ENCODE measurements at places on chromosomes 7 and 10.

DNA sequence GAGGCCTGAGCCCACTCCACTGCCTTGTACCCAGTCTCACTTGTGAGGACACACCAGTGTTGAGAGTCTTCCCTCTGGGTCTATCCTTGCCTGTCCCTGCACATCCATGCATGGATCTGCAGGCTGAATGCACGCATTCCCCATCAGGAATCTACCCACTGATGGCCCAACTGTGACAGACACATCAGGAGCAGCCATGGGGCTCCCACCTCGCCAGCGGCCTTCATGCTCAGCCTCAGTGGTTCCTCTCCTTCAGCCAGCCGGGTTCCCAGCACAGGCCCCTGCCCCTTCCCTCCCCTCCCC is 21.3 kb downstream of the ANTXRL start:
- H3K4me1 ChIP-seq = no peaks in the 10 kb centered on the region
- no peak overlapping the region for H3K27ac ChIP-seq
- no peak for DNase-seq
- H3K4me3 ChIP-seq = no peak overlapping the region
- peaks cover 6% of the 10 kb centered on the region for H3K27me3 ChIP-seq

DNA sequence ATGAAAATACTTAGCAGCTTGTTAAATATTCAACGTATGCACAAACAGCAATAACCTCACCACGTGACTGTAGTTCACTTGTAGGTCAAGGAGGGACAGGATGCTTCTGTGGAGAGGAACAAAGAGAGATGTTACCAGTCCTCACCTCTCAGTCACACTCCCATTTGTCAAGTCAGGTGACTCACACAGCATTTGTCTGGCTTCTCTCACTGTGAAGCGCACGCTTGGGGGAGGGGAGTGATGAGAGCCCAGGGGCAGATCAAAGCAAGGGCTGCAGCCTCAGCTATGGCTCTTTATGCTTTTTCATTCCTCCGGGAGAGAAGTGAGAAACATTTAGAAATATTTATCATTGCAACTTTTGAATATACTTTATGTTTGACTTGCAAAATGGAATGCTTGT is 2.9 kb upstream of the RBM20 start:
- H3K27me3 ChIP-seq = peaks cover 11% of the 10 kb centered on the region
- no peak overlapping the region for H3K27ac ChIP-seq
- H3K4me3 ChIP-seq = no peak overlapping the region
- H3K36me3 ChIP-seq = peaks cover 2% of the 10 kb centered on the region

- H3K27me3 ChIP-seq = peaks cover 2% of the 10 kb centered on the region
- no peak for DNase-seq
- no peak overlapping the region for H3K4me3 ChIP-seq
- H3K27ac ChIP-seq = no peak overlapping the region
- peaks cover 4% of the 10 kb centered on the region for H3K4me1 ChIP-seq
Observed at GRCh38 chr10:117398029-117398428, 22.8 kb upstream of the PDZD8 start.

- H3K4me1 ChIP-seq = peaks cover 7% of the 10 kb centered on the region
- no peak overlapping the region for H3K27ac ChIP-seq
- DNase-seq = no peak
- peaks cover 1% of the 10 kb centered on the region for H3K27me3 ChIP-seq
- H3K36me3 ChIP-seq = peaks cover 4% of the 10 kb centered on the region
- no peak overlapping the region for H3K4me3 ChIP-seq
Observed at GRCh38 chr7:121397361-121397760, 1.3 kb upstream of the FAM3C start.

DNA sequence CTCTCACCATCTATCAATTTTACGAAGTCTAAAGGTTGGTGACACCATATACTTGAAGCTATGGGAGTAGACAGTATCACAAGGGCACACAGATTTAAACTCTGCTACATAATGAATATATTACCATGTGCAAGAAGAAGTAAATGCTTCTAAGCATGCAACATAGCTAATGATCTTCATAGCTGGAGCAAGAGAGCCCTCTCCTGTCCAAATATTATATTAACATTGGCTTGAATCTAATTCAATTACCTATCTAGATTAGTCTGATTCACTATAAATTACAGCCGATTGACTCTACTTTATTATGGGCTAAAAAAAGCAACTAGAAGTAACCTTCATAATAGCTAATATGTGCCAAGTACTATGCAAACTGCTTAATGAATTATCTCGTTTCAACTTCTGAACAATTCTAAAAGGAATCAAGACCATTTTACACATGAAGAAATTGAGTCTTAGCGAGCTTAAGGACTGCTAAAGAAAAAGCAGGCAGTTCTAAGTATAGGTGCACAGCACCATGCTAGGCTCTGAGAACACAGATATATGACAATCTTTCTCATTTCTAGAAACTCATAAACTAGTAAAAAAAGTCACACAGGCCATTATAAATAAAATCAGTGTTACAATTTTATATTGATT is 21.9 kb downstream of the FRA10AC1 start:
- no peak overlapping the region for H3K27ac ChIP-seq
- H3K36me3 ChIP-seq = no peaks in the 10 kb centered on the region
- no peak overlapping the region for H3K4me3 ChIP-seq
- H3K4me1 ChIP-seq = peaks cover 9% of the 10 kb centered on the region

GRCh38 chr7:140680886-140681285 is 8.1 kb downstream of the ADCK2 start:
- H3K27me3 ChIP-seq = peaks cover 8% of the 10 kb centered on the region
- H3K27ac ChIP-seq = peak overlapping the region; percentile 41
- peak overlapping the region; percentile 9 for H3K4me3 ChIP-seq
- H3K4me1 ChIP-seq = peaks cover 38% of the 10 kb centered on the region

DNA sequence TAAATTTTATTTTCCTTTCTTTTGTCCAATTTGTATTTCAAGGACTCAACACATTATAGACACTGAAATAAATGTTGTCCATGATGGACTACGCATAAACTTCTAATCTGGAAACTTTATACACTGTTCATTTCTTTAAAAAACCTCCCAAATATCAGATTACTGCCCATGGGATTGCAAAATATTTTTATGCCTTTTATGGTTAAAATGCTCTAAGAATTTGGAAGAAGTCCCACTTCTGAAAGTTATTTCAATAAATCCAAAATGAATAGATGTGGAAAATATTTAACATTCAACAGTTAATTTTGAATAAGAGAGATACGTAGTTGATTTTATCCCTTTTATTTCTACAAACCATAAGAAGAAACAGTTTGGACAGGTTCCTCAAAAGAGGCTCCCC is 46.1 kb downstream of the CABCOCO1 start:
- no peaks in the 10 kb centered on the region for H3K4me1 ChIP-seq
- H3K36me3 ChIP-seq = no peaks in the 10 kb centered on the region
- no peak overlapping the region for H3K27ac ChIP-seq
- H3K27me3 ChIP-seq = no peaks in the 10 kb centered on the region

GRCh38 chr10:131641231-131641630 is 259.6 kb upstream of the PPP2R2D start:
- no peak for DNase-seq
- no peak overlapping the region for H3K27ac ChIP-seq
- peaks cover 5% of the 10 kb centered on the region for H3K4me1 ChIP-seq
- no peak overlapping the region for H3K4me3 ChIP-seq

DNA sequence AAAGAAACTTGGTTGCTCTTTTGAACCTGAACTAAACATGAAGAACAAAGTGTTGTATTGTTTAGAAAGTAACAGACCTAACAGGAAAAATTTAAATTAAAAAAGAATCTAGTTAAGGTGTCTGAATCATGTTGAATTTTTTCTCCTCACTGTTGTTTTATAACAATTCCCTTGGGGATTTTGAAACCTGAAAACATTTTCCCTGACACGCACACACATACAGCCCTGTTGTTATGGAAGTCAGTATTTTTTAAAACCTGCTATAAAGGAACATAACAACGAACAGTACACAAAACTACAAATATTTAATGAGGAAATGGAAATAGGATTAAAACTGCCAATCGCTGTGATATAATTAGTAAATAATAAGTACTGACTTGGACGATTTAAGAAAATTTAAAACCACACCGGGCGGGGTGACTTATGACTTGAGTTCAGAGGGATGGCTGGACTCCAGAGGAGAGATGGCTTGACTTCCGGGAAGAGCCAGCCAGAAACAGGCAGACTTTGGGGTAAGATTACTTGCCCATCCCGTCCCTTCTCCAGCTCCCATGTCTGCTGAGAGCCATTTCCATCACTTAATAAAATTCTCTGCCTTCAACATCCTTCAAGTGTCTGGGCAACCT is 16.2 kb upstream of the SPOCK2 start:
- DNase-seq = no peak
- no peak overlapping the region for H3K27ac ChIP-seq
- H3K4me3 ChIP-seq = no peak overlapping the region
- H3K4me1 ChIP-seq = no peaks in the 10 kb centered on the region
- H3K27me3 ChIP-seq = peaks cover 2% of the 10 kb centered on the region
- H3K36me3 ChIP-seq = peaks cover 14% of the 10 kb centered on the region

GRCh38 chr7:20301311-20301939 is 29.3 kb upstream of the ITGB8 start:
- no peak overlapping the region for H3K4me3 ChIP-seq
- peaks cover 7% of the 10 kb centered on the region for H3K4me1 ChIP-seq
- no peaks in the 10 kb centered on the region for H3K27me3 ChIP-seq
- no peaks in the 10 kb centered on the region for H3K36me3 ChIP-seq

DNA sequence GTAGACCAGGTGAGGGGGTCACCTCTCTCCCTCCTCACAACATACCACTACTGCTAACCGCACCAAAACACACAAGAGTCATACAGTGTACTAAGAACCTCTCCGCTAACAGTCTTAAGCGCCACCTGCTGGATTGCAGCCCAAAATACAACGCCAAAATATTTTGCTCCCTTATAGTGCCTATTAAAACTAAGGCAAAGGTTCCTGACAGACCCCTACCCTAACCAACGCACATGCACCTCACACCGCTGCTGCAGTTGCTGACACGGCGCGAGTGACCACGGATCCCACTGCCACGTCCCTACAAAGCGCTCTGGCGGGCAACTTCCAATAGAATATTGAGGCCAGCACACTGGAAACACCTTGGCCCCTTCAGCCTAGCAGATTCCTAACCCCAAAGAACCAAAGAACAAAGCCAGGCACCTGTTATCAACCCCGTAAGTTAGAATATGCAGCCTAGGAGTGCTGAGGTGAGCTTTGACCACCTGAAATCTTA is 563.6 kb upstream of the SEMA3D start:
- no peaks in the 10 kb centered on the region for H3K27me3 ChIP-seq
- no peak overlapping the region for H3K4me3 ChIP-seq
- H3K4me1 ChIP-seq = no peaks in the 10 kb centered on the region
- DNase-seq = peak; percentile 67
- H3K36me3 ChIP-seq = peaks cover 5% of the 10 kb centered on the region

- H3K36me3 ChIP-seq = peaks cover 18% of the 10 kb centered on the region
- peaks cover 46% of the 10 kb centered on the region for H3K4me1 ChIP-seq
- DNase-seq = no peak
Observed at GRCh38 chr7:22438994-22439393, 61.0 kb downstream of the STEAP1B start.

DNA sequence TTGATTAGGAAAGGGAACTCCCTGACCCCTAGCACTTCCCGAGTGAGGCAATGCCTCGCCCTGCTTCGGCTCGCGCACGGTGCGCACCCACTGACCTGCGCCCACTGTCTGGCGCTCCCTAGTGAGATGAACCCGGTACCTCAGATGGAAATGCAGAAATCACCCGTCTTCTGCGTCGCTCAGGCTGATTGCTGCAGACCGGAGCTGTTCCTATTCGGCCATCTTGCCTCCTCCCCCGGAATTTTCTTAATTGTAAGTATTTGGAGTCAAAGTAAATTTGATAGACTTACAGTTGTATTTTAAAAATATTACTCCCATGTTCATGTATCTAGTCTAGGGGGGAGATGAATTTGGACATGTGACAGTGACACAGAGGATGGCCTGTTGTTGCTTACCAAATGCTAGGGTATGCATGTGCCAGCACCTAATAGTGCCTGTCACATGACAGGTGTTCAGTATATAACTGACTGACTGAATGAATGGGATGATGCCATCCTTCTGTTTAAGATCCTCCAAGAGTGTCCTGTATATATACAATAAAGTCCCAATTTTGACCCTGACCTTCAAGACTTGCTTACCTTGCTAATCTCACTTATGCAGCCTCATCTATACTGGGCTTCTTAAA is 42.0 kb upstream of the ICA1 start:
- no peaks in the 10 kb centered on the region for H3K36me3 ChIP-seq
- no peaks in the 10 kb centered on the region for H3K27me3 ChIP-seq
- DNase-seq = no peak
- no peaks in the 10 kb centered on the region for H3K4me1 ChIP-seq
- no peak overlapping the region for H3K27ac ChIP-seq
- no peak overlapping the region for H3K4me3 ChIP-seq

DNA sequence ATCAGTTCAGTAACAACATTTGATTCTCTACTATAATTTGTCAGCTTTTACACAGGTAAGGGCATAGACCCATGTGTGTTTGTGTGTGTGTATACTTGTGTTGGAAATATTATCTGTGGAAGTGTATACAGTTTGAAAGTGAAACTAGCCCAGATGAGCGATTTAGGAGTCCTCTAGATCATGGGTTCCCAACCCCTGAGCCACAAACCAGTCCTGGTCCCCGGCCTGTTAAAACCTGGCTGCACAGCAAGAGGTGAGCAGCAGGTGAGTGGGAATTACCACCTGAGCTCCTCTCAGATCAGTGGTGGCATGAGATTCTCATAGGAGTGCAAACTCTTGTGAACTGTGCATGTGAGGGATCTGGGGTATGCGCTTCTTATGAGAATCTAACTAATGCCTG is 1221.5 kb upstream of the SORCS1 start:
- H3K4me1 ChIP-seq = no peaks in the 10 kb centered on the region
- H3K36me3 ChIP-seq = no peaks in the 10 kb centered on the region
- no peak overlapping the region for H3K27ac ChIP-seq
- no peak overlapping the region for H3K4me3 ChIP-seq

DNA sequence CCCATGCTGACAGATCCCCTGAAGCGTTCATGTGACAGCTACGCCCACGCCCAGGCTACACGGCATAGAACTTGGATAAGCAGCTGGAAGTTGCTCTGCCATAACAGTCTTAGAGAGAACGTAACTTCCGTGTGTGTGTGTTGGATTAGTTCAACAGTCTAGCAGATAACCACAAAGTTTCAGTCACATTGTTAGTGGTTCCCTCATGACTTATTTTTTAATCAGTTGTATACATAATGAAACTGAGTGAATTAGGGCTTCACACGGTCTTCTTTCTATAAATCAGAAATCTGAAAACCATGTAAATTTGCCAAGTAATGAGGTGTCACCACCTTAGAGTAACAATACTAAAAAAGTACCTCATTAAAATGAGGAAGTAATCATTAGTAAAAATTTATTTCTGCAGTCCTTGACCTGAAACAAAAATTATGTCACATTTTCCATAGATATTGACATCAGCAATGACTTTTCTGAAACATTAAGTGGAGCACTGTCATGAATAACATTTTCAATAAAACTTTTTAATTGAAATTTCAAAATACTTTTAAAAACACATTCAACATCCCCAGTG is 21.7 kb upstream of the MACC1 start:
- peaks cover 11% of the 10 kb centered on the region for H3K4me1 ChIP-seq
- no peaks in the 10 kb centered on the region for H3K36me3 ChIP-seq
- no peak for DNase-seq
- H3K27ac ChIP-seq = no peak overlapping the region
- no peaks in the 10 kb centered on the region for H3K27me3 ChIP-seq

GRCh38 chr7:128959296-128959695 is 21.6 kb downstream of the IRF5 start:
- H3K4me3 ChIP-seq = no peak overlapping the region
- peaks cover 21% of the 10 kb centered on the region for H3K36me3 ChIP-seq
- peaks cover 16% of the 10 kb centered on the region for H3K4me1 ChIP-seq
- no peak for DNase-seq
